ENCODE measurements at places on chromosomes 6 and 20.
A peak's percentile ranks its signal among the peaks of the same experiment; 100 is the strongest.

DNA sequence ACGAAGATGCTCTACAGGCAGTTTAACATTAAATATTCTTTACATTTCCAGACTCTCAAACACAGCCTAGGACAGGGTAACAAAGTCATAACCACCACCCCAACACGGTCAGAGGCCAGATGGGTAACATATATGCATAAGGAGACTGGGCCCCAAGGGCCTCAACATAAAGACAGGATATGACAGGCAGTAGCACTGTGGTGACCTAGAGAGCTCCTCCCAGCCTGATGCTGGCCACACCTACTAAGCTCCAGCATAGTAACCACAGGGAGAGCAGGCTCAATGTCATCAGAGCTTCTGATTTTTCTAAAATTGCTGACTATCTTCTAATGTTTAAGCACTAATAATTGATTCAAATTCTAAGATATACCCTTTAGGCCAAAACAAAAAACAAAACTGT lies 21.7 kb downstream of the SMLR1 start:
- peak; percentile 4 for DNase-seq

GRCh38 chr6:18177286-18177965 lies 22.2 kb downstream of the KDM1B start:
- DNase-seq = no peak

DNA sequence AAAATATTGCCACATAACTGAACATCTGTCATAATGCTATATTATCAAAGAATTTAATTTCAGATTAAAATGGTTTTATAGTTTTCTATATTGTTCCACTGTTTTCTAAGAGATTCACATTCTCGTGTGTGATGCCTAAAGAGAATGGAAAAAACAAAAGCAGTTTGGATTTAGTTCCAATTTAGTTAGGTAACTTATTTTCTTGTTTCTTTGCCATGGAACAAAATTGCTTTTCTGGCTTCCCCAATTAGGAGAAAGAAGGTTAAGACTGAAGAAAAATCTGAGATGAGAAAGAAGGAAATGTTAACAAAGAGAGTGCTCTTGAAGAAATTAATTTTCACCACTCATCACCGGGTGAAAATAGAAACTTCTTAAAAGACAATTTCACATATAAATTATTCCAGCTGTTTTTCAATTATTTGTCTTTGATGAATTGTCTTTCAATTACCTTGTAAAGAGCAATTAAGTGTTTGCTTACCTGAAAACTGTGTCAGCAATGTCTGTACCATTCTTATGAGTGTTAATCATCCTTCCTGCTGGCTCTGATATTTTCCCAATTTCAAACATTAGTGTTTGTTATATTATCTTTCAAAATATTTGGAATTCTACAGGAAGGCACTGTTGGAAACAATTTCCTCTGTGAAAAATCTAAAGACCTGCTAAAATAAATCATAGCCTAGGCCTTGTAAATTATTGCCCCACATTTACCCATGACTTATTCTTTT lies 19.5 kb downstream of the PHACTR2 start:
- DNase-seq = no peak

DNA sequence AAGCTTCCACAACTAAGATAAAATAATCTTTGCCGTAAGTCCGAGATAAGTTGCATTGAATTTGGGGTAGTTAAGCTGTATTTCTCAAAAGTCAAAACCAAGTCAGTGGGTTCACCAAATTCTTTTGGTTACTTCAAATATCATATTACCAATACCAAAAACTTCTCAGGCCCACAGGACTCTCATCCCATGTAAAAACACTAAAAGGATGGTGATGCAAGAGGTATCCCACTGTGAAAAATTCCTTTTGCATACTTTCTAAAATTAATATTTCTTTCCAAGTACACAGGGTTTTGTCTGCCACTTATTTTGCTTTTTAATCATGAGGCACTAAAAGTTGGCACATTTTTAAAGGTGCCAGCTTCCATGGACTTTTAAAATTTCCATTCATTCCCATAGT lies 151.3 kb downstream of the GJA10 start:
- DNase-seq = no peak

DNA sequence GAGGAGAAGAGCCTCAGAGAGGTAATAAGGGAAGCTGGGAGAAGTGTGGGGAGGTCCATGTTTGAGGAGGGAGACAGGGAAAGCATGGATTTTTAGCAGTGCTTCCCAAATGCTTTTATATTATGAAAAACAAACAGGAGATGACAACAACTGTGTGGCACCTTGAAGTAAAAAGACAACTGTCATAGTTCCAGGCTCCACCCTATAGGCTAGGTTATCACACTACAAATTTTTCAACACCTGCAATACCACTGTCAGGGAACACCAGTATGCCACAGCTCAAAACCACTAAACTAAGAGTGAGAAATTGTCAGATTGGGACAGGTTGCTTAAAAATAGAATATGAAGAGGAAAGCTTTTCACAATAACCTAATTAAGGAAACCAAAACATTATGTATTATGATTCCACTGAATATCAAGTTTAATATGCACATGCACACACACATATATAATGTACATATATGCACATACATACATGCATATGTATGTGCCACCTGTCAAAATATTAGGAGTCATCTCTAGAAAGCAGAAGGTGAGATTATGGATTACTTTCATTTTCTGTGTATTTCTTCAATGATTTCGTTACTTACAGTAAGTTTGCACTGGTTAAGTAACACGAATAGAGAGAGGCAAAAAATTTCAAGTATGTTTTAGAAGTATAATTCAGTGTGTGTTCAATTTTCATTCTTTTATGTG lies 261.2 kb downstream of the PTPRK start:
- no peak for DNase-seq

GRCh38 chr6:42393339-42393738 lies 58.4 kb downstream of the TRERF1 start:
- DNase-seq = no peak

DNA sequence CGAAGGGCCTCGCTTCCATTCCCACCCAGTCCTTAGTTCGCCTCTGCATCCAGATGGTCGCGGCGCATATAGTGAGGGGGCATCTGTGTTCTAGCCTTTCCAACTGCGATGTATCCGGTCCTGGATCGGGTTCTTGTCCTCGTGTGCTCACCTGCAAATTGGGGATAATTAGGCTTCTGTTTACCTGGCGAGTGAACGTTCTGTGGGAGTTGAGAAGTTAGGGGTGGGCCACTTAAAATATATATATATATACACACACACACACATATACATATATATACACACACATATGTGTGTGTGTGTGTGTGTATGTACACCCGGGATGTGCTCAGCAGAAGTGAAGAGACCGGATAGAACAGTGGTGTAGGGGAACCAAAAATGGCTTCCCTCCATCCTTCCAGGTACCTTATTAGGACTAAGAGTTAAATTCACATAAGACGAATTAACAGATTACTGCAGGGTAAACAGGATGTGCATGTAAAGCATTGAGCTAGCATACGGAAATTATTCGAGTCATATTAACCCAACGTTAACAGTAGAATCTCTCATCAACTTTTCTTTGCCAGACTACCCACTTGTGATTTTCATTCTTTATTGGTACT lies 537 bp downstream of the CSTF1 start:
- DNase-seq = no peak

GRCh38 chr20:57868310-57868709 lies 158.5 kb upstream of the PMEPA1 start:
- no peak for DNase-seq

DNA sequence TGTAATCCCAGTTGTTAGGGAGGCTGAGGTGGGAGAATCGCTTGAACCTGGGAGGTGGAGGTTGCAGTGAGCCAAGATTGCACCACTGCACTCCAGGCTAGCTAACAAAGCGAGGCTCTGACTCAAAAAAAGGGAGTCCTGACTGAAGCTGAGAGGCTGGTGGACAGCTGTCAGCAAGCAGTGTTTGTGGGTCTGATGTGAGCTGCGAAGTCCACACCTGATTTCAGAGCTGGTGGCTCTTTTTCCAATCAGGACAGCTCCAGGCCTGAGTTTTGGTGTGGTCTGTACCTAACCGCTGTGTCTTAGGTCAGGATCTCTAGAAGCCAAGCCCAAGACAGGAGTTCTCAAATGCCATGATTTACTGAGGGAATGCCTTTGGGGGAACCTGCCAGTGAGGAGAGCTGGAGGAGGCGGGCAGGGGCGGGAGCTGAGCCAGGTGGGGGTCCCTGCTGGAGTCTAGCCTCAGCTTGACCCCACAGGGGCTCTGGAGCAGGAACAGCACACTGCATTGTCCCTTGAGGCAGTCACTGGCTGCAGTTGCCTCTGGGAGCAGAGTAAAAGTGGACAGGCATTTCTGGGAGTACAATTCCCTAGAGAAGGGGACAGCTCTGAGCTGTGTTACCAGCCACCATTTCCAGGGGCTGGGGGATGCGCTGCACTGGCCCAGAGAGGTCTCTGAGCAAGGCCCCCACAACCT lies 5.0 kb downstream of the GFRA4 start:
- DNase-seq = no peak

DNA sequence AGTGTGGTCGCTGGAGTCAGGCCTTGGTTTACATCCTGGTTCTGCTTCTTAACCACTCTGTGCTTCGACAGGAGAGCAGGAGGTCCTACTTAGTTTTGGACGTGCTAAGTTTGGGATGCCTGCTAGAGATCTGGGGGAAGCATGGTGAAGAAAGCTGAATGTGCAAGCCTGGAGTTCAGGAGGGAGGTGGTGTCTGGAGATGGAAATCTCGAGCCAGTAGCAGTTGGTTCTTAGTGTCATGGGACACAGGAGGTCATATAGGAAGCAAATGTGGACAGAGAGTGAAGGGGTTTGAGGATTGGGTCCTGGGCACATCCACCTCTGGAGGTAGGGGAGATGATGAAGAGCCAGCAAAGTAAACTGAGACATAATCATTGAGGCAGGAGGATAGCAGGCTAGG lies 131.4 kb downstream of the SYCP2 start:
- DNase-seq = no peak

- DNase-seq = no peak
Measured at GRCh38 chr6:29678114-29678513, 2.8 kb downstream of the ZFP57 start.

DNA sequence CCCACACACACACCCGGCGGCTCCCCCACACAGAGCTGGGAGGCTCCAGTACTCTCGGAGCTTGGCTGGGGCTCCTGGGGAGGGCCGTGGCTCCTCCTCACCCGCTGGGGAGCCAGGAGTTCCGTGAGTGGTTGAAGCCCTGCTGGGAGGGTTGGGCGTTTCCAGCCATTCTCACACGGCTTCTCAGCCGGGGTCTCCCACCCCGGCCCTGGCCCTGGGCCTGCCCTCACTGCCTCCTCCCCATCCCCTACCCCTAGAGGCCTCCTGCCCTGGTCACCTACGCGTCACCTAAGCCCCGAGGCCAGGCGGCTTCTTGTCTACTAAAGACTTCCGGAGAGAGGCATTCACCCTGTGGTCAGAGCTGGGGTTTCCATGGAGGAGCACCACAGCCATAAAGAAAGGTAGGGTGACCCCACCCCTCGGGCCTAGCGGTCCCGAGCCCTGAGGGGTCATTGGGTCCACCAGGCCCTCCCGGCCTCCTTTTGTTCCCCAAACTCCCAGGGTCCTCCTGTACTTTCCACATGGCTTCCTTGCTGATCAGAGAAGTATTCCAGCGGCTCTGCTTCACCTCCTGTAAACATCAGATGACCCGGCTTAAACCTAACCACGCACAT lies 99.3 kb downstream of the TTLL2 start:
- no peak for DNase-seq

DNA sequence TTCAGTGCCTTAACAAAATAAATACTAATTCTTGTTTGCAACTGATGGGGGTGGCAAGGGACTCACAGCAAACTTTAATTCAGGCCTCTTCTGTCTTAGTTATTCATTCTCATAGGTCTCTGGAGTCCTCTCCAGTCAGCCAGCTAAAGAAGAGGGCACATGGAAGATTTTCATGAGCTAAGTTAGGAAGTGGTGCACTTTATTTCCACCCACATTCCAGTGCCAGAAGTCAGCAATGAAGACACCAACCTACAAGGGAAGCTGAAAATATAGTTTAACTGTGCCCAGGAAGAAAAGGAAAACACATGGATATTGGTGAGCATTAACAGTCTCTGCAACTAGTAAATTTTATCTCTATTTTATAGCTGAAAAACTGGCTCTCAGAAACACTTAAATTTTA lies 16.7 kb upstream of the IRAK1BP1 start:
- no peak for DNase-seq

DNA sequence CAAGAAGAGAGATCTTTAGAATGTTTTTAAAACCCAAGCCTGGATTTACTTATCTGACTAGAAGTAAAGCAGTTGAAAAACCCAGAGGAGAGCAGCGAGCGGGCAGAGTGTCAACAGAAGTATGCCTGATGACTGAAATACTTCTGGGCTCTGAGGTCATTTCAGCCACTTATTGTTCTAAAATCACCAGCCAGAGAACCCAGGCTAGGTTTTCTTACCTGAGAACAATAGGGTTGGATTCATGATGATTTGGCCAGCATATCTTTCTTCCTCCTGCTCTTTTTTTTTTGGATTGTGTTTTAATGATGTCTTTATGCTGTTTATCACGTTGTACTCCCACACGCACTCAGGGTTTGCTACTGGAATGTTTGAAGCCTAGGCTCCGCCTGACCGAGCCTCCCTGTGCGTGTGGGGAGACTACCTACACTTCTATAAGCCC lies 63.0 kb upstream of the KIF25 start:
- DNase-seq = no peak

GRCh38 chr6:150753371-150754064 lies 112.0 kb upstream of the MTHFD1L start:
- DNase-seq = no peak

DNA sequence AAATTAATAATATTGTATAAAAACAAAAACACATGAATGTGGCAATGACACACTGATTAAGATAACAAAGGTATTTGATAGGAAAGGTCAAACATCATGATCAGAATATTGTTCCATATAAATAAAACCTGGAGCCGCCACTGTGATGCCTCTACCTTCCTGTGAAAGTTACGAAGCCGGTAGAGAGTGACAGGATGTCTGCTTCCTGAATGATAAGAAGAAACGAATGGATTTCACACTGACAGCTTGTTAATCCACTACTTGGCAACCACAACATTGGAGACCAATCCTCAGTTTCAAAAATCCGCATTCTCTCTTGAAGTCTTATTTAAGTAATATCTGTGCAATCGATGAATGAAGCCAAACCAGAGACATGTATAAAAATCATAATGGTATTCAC lies 315.1 kb downstream of the HDGFL1 start:
- no peak for DNase-seq

GRCh38 chr6:169961772-169962561 lies 210.5 kb downstream of the ERMARD start:
- no peak for DNase-seq

DNA sequence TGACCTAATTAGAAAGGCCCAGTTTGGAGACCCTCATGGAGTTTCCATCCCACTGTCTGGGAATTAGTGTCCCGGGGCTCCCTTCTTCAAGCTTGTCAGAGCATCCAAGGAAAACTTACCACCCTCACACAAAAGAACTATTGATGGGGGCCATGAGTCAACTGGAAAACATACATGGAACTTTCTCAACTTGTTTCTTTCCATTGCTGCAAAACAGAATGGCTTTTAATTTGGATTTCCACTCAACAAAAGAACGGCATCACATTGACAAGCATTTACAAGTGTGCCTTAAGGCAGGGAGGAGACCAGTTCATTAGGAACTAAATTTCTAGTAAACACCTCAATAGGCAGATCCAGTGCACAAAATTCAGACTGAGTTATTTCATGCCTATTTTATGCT lies 289.1 kb upstream of the PREP start:
- no peak for DNase-seq

- DNase-seq = no peak
Measured at GRCh38 chr6:127290391-127291265, 24.0 kb downstream of the RNF146 start.
